ENCODE measurements at places on chromosomes 11 and 22.

GRCh38 chr22:46993633-46994032 is 231.2 kb downstream of the TBC1D22A start:
- DNase-seq = no peak

GRCh38 chr22:43888740-43889139 is 3.1 kb downstream of the PNPLA5 start:
- DNase-seq = no peak

DNA sequence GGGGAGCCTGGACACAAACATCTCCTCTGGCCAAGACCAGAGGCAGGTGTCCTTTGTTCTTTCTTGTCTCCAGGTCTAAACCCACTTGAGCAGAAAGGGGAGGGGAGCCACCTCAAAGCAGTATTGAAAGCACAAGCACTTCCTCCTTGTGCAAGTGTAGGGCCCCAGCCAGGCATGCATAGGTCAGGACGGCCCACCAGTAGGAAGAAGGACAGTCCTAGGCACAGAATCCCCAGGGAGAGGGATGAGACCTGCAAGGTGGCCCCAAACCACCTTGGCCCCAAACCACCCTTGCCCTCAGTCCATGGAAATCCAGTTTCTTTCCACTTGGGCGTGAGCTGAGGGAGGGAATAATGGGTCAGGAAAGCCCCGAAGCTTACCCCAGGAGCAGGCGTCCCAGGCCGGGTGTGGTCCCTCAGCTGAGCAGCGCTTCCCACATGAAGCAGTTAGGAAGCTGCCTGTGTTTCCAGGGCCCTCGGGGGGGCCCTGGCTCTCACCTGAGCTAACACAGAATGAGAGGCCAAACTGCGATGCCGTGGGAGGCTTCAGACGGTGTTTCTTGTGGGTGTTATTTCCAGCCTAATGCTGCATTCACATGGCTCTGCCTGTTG is 20.4 kb upstream of the IGSF9B start:
- DNase-seq = peak; percentile 78

- DNase-seq = no peak
Measured at GRCh38 chr22:28771195-28771791, 1.2 kb upstream of the CCDC117 start.

- DNase-seq = peak; percentile 56
Measured at GRCh38 chr11:112004389-112004788, 20.8 kb upstream of the DLAT start.

- no peak for DNase-seq
Measured at GRCh38 chr11:17992916-17993315, 19.9 kb downstream of the SERGEF start.

DNA sequence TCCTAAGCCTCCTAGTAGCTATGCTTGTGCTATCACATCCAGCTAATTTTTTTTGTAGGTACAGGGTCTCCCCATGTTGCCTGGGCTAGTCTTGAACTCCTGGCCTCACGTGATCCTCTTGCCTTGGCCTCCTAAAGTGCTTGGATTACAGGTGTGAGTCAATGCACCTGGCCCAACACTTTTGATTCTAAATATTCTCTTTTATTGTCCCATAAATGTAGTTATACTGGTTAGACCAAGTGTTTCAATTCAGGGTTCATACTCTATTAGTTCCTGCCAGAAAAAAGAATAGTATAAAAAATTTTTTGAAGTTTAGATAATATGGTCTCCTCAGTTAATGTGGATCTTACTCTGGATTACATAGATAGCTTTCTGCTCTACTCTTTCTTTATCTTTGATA is 6.7 kb upstream of the PTH start:
- DNase-seq = no peak

DNA sequence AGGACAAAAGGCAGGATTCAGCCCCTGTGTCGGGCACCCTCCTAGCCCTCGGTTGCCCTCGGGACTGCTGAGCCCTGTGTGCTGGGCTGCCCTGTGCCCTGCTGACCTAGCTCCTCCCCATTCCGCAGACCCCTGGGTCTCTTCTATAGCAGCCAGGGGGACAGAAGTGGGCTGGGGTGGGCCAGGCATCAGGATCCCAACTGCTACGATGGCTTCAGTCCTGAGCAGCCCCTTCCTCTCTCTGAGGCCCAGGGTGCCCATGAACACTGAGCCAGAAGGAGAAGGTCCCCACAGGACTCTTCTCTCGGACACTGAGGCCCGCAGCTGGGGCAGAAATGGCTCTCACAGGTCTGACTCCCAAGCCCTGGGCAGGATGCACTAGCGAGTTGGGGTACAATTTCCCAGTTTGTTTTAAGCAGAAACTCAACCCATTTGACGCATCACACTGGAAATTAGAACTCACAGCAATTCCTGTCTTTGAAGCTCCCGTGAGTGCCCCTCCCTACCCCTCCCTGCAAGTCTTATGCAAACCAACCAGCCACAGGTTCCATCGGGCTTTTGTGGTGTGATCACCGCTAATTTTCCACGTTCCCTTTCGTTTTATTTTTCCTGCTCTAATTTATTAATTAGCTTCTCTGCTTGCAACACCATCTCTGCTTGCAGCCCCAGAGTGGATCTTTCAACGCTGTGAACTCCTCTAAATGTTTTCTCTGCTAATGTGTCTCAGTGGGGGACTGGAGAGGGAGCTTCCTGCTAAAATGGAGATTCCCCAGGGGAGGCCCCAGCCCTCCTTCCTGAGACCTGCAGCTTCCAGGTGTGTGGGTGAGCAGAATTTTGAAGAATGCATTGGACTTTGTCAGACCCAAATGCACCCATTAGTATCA is 56.7 kb downstream of the PHF21B start:
- DNase-seq = no peak

- DNase-seq = no peak
Measured at GRCh38 chr22:36124666-36125065, 35.9 kb downstream of the APOL3 start.

DNA sequence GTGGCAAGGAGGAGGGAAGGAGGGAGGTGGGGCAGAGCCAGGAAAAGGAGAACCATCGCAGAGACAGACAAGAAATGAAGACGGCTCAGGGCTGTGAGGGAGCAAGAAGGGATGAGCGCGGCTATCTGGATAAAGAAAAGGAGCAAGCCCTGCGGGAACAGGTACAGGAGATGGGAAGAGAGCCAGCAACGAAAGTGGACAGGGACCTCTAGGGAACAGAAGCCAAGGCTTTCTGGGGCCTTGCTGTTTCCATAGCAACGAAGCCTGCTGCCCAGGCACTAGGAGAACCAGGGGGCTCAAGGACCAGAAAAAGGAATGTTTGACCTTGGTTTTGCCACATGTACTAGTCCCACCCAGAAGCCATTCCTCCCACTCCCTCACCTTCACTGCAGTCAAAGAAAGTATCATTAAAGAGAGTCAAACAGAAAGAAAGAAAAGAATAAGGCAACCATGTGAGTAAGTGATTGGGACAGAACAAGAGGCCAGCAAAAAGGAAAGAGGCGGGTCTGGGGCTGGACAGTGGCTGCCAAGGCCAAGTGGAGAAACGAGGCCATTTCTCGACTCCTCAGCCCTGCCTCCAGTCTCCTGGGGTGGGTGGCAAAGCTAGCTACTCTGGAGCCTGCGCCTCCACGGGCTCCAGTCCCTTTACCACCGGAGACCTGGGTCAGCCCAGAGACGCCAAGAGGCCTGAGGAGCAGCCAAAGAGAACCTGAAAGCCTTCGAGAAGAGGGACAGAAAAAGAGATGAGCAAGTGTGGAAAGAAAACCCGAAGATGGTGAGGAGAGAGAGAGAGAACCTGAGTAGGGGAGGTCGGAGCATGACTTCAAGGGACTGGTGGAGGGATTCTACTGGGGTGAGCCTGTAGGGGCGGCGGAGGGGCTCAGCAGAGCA is 35.1 kb downstream of the NRXN2 start:
- DNase-seq = no peak

GRCh38 chr11:114060392-114061047 is 1.0 kb downstream of the ZBTB16 start:
- no peak for DNase-seq

DNA sequence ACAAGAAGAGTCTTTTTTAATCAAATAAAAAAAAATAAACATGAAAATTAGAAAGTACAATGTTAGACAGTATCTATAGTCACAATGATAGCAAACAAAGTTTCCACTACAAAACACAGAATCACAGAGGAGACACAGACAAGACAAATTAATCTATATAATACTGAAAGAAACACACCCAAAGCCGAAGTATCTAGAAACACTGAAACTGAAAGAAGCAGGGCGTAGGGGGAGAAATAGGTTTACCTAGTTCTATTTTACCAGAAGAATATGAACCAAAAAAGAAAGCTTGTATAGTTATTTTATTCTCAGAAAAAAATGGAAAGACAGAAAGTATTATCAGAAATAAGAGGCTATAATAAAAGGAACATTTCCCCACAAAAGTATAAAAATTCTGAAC is 27.1 kb upstream of the NUP50 start:
- no peak for DNase-seq

DNA sequence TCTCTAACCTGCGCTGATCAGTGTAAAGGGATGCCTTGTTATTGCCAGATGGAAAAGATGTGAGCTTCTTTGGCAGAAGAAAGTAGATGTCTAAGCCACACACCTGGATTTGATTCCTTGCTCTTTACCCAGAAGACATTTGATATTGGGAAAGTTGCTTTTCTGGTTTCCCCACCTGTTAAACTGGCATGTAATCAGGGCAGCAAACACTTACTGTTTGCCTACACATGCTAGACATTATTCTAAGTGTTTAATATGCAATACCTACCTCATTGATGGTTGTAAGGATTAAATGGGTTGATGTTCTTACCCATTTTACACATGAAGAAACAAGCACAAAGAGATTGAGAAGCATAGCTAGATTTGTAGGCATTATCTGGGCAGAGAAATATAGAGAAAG is 16.6 kb downstream of the ASRGL1 start:
- no peak for DNase-seq

DNA sequence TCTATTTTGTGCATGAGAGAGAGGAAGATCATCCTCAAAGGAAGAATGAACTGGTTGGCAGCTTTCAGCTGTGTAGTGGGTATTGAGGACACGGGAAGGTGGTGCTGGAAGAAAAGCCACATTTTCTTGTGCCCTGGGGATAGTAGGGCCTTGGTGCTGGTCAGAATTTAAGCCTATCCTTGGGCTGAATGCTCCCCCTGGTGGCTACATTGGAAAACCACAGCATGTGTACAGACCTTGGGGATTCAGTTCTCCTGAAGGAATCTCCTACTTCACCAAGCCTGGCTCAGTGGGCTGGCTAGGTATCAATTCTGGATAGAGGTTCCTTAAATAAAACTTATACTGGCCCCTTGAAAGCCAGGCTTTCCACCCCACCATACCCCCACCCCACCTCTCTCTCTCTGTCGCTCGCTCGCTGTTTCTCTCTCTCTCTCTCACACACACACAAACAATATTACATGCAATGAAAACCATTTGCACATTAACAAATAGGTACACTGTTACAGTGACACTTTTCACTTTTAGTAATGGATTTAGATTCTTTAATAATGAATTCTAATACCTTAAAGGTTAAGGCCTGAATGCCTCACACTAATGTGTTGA is 2.8 kb upstream of the OR51M1 start:
- DNase-seq = peak; percentile 17

- DNase-seq = no peak
Measured at GRCh38 chr11:39374963-39375698, 2084.3 kb downstream of the LRRC4C start.

DNA sequence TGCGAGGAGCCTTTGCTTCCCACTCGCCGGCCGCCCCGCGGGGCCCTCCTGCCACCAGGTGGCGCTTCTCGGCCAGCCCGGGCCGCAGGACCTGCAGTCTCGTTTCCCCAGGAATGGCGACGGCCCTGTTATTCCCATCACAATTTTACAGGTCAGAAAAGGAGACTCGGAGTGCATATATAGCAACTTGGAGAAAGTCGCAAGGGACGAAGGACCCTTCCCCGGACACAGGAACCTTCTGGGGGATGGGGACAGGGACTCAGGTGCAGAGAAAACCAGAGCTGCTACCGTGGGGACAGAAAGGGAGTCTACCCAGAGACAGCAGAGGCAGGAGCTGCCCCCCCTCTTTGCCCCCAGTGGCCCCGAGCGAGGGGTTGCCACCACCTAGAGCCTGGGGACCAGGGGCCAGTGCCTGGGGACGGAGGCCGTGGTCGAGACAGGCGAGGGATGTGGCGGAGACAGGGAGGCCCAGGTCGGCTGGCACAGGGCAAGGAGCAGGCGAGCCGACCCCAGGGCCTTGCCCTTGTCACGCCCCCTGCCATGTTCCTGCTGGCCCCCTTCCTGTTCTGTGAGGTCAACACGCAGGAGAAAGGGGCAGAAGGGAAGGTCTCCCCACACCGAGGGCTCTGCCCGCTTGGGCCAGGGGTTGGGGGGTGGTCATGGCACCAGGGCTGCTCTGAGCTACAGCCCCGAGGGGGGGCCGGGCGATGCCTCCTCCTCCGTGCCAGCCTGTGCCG is 3.5 kb upstream of the KRTAP5-6 start:
- DNase-seq = peak; percentile 81

- no peak for DNase-seq
Measured at GRCh38 chr11:70123711-70124110, 45.6 kb downstream of the ANO1 start.

GRCh38 chr22:21975273-21975672 is 7.3 kb downstream of the TOP3B start:
- DNase-seq = no peak

- DNase-seq = no peak
Measured at GRCh38 chr11:44839458-44840084, 111.1 kb downstream of the TP53I11 start.

DNA sequence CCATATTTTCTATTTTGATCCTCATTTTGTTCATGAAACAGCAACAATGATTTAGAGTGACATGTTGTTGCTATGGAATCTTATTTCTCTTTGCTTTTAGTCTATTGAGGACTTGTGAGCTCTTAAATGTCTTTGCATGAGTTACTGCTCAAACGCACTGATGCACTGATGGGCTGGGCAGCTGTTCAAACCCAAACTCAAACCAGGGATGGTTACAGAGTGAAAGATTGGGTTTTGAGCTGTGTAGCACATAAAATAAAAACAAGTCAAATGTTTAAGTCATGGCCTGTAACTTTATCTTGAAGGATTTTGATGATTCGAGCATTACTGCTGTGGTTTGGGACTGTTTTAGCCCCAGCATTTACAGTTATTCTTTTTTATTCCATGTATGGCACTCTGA is 20.1 kb upstream of the NCAM1 start:
- no peak for DNase-seq

DNA sequence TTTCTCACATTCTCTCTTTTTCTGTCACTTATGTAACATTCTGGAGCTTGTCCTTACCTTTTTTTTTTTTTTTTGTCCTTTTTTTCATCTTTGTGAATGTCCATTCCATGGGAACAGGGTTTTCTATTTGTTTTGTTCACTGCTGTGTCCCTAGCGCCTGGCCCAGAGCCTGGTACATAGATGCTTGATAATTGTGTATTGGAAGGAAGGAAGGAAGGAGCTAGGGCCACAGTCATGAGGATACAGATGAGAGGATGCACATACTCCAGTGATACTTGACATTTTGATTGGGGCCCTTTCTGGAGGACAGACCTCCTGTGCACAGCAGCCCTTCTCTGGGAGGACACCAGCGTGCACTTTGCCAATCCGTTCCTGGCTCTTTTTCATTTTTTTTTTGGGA is 68.9 kb downstream of the KIAA1671 start:
- no peak for DNase-seq

GRCh38 chr22:22009661-22010060 is 27.1 kb upstream of the TOP3B start:
- DNase-seq = no peak
